ENCODE measurements at places on chromosomes 6 and 20.

DNA sequence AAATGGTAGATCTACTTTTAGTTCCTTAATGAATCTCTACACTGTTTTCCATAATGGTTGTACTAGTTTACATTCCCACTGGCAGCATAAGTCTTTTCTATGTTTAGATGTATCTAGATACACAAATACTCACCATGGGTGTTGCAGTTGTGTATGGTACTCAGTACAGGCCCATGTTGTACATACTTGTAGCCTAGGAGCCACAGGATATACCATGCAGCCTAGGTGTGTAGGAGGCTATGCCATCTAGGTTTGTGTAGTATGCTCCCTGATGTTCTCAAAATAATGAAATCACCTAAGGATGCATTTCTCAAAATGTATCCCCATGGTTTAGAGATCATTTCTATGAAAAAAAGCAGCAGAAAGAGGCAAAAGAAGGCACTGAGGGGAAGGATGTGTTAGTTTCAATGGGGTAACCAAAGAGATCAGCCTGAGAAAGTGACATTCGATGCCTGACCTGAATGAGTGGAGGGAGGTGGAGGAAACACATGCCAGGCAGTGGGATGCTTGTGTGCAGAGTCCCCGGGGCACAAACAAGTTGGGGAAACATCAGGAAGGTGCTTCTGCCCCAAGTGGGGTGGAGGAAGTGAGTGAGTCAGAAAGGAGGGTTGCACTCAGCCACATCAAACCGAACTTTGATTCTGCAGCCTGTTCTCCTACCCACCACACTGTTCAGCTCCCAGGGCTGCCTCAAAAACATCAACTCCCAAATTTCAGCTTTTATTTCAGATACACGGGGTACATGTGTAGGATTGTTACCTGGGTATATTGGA lies 191.2 kb downstream of the ZNF217 start:
- no peak for DNase-seq

DNA sequence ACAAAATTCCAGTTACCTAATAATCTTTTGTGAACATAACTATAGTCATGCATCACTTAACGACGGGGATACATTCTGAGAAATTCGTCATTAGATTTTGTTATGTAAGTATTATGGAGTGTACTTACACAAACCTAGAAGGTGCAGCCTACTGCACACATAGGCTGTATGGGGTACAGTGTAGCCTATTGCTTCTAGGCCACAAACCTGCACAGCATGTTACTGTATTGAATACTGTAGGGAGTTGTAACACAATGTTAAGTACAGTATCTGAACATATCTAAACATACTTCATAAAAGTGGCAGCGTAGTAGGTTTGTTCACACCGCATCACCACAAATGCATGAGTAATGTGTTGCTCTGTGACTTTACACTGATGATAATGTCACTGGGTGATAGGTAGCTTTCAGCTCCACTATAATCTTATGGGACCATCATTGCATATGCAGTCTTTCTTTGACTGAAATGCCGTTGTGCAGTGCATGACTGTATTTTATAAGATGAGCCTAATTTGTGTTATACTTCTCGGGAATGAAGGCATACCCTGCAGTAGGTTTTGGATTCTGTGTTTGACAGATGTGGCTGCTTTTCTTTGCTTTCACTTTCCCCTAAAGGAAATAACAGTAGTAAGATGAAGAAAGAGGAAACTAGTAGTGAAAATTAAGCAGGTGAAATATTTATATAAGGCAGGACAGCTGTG lies 365.6 kb downstream of the FARS2 start:
- DNase-seq: no peak

DNA sequence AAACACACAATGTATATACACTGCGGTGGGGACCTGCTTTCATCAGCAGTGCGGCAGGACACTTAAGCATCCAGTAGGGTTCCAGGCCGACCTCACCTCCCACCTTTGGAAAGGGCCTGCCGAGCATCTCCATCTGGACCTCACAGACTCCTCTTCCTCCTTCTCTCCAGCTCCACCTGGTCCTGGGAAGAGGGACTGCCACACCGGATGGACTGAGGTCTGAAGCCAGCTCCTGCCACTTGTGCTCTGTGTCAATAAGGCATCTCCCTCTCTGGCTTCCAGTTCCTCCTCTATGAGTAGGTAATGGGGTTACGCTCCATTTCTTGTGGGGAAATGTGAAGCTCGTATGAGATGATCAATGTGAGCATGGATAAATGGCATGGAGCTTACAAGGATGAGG lies 19.1 kb upstream of the NNAT start:
- no peak for DNase-seq

- no peak for DNase-seq
Observed at GRCh38 chr20:34798871-34799270, 26.6 kb downstream of the NCOA6 start.

DNA sequence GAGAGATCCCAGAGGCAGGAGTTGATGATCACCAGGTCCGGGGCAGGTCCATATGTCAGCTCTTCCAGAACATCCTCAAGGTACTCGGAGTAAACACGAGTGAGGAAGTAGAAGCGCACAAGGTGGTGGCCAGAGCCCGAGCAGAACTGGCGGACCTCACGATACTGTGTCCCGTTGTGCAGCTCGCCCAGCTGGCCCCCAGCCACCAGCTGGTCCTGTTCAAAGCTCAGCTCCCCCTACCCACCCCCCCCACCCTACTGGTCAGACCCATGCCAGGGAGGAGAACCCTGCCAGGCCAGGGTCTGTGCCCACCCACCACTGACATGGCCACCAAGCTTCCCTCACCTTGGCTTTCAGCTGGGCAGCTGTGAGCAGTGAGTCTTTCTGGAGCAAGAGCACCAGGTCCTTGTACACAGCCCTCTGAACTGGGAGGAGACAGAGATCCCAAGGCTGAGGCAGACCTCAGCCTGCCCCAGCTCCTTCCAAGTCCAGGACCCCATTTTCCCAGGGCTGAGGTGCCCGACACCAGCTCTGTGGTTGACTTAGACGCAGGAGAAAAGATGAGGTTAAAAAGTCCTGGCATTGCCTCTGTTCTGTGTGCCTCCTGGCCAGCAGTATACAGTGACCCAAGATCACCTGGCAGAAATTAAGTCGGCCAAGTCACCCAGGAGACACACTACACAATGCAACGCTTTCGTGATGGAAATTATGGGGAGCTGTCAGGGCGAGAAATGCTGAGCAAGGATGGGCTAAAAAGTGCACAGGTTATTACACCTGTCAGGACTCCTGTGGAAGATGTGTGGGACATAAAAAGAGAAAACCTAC lies 1.4 kb downstream of the PCED1A start:
- no peak for DNase-seq

DNA sequence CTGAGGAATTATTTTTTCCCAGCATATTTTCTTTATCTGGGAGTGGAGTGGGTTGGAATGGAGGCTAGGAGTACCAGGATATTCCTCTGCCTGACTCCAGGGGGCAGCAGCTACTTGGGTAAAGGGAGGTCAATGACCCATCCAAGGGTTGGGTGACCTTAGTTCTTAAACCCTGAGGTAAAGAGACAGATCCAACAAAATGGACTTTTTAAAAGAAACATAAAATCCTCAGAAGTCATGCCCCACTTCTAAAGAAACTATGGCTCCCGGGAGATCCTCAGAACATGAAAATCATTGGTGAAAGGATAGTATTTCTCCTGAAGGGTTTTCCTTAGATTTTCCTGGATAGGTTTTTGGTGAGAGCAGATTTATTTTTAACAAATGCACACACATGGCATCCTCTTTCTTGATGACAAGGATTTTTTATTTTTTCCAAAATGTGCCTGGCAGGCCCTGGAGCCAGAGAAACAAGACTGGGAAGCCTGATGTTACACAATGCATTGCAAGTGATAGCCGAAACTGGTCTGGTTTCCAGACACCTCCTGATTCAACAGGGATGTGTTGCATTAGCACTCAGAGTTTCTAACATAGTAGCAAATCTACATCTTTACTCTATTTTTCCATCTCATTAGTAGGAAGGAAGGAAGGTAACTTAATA lies 240.9 kb upstream of the BTBD3 start:
- DNase-seq: peak; percentile 26

DNA sequence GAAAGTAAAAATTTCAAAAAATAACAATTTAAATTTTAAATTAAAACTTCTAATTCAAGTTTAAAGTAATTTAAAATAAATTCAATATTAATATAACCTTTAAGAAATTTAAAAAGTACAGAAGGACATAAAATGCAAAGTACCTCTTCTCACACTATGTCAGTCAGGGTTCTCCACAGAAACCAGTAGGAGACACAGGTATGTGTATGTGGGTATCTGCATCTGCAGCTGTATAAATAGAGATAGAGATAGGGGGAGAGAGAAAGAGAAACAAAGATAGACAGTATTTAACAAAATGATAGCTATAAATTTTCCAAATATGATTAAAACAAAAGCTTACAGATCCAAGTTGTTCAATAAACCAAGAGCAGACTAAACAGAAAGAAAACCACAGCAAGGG lies 190.8 kb downstream of the ERMARD start:
- DNase-seq: no peak

- DNase-seq: no peak
Observed at GRCh38 chr20:31685853-31686643, 36.6 kb downstream of the BCL2L1 start.

- DNase-seq: no peak
Observed at GRCh38 chr6:46772762-46773161, 20.4 kb upstream of the MEP1A start.

GRCh38 chr20:63689046-63690002 lies 7.1 kb upstream of the TNFRSF6B start:
- DNase-seq: no peak

- DNase-seq: no peak
Observed at GRCh38 chr20:10002866-10003265, 31.9 kb upstream of the ANKEF1 start.

DNA sequence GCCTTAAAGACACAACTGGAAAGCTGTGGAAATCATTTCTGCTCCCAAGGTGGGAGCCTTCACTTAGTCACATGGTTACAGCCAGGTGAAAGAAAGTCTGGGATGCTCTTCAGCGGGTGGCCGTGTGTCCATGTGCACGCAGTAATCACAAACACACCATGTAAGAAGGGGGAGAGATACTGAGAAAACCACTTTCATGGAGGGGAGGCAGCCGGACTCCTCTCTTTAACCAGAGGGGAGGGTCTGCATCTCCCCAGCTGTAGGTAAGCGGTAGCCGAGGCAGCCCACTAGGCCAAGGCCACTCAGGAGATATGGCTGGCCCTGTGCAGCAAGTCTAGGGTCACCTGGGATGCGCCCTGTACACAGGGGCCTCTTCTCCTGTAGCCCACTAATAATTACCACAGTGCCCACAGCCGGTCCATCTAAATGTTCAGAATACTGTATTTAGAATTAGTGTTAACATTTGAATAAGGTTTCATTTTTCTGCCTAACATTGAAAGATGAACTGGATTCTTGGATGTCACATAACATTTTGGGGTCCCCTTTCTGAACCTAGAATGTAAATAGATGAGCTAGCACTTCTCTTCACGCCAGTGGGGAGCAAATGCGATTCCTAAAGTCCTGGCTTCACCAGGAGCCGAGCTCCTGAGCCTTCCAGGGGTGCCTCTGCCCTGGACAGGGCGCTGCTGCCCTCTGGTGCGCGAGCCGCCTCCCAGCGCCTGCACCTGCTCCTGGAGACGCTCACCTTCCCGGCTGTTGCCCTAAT lies 15.9 kb downstream of the GPR31 start:
- no peak for DNase-seq

DNA sequence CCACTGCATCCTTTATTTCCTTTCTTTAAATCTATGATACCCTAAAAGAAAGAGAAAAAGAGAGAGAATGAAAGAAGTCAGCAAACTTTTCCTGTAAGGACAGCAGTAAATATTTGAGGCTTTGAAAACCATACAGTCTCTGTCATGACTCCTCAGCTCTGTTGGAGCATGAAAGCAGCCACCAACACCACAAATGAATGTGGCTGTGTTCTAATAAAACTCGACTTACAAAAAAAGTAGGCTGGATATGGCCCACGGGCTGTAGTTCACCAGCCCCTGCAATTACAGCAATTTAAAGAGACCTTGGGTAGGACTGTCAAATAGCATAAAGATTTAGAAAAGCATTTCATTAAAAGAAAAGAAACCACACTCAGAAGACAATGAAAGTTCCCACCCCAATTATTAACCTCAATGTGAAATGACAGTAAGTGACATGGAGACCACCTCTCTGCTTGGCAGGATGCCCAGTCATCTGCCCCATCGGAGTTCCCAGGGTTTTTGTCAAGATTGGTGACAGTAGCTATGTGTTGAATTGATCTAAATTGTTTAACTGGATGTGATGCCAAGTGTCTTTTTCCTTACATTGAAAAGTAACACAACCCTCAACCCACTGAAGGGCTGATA lies 50.9 kb downstream of the TNFRSF21 start:
- no peak for DNase-seq

- DNase-seq: no peak
Observed at GRCh38 chr20:47353239-47353691, 3.2 kb downstream of the ZMYND8 start.

GRCh38 chr6:87213364-87213763 lies 58.0 kb downstream of the ZNF292 start:
- DNase-seq: no peak

DNA sequence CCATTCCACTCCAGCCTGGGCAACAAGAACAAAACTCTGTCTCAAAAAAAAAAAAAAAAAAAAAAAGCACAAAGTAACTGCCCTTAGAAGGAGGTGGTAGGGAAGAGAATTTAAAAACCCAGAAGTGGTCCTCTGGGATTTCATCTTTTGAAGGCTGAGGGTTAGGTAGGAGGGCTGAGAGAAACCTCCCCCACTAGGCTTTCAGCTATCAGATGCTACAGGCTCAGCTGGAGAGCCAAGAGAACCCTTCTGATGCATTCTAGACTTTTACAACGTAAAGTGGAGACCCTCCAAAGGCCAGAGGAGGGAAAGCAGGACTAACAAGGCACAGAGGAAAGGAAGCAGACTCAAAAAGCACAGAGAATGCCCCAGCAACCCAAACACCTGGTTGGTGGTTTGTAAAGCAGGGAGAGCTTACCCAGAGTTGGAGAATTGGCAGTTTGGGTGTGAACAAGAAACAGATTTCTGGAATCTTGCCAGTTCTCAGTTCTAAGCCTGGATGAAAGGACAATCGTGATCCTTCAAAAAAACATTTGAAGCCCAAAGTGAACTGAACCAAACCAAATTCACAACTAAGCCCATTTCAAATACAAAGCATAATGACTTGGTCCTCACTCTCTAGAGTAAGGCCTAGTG lies 23.2 kb upstream of the SPAG4 start:
- no peak for DNase-seq

- DNase-seq: no peak
Observed at GRCh38 chr6:42300701-42301100, 83.0 kb upstream of the MRPS10 start.

Data from fibroblast of lung (primary cell).